CD4-positive, alpha-beta T cell treated with Interleukin-21 for 1 hour (primary cell): ENCODE measurements at places on chromosomes 7 and 10.

GRCh38 chr10:3465406-3465891 is 292.9 kb upstream of the PITRM1 start:
- DNase-seq = no peak

DNA sequence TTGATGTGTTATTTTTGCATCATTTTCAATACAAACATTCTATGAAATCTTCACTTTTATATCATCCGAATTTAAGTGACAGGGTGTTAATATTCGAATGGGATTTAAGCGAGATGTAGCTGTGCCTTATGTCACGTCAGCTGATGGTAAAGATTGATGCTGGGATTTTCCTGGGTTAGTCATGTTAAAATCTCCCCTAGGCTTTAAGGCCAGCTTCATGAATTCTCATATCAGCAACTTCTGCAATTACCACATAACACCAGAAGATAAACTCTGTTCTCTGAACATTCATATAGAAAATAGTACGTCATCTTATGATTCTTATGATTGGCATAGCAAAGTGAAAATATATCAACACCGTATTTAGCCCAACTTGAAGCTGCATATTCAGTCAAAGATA is 669.2 kb downstream of the PCDH15 start:
- no peak for DNase-seq

GRCh38 chr10:11144626-11145494 is 127.2 kb downstream of the CELF2 start:
- no peak for DNase-seq

GRCh38 chr7:19248681-19249080 is 103.5 kb upstream of the FERD3L start:
- no peak for DNase-seq

- no peak for DNase-seq
These were observed 3.2 kb upstream of the CEP55 start for GRCh38 chr10:93493162-93493561.

DNA sequence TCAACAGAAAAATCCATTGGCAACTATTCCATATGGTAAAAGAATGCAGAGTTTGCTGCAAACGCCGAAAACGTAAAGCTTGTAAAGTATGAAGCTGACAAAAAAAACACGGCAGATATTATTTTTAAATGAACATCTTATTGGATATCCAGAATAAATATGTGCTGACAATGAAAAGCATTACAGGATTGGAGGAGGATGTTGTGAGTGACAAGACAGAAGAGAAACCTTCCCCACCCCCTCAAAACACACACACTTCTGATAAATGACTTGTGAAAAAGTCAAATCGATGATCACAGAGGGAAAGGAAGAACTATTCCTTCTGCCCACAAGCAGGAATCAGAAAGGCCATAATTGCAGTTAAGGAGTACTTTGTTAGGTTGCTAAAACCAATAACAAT is 14.6 kb downstream of the FAM131B start:
- no peak for DNase-seq

DNA sequence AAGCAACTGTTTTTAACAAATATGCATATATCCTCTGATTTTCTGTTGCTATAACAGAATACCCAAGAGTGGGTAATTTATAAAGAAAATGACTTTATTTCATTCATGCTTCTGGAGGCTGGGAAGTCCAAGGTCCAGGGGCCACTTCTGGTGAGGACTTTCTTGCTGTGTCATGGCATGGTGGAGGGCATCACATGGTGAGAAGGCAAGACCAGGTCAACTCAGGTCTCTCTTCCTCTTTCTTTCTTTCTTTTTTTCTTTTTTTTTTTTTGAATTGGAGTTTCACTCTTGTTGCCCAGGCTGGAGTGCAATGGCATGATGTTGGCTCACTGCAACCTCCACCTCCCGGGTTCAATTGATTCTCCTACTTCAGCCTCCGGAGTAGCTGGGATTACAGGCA is 303.0 kb upstream of the C7orf33 start:
- DNase-seq = no peak

DNA sequence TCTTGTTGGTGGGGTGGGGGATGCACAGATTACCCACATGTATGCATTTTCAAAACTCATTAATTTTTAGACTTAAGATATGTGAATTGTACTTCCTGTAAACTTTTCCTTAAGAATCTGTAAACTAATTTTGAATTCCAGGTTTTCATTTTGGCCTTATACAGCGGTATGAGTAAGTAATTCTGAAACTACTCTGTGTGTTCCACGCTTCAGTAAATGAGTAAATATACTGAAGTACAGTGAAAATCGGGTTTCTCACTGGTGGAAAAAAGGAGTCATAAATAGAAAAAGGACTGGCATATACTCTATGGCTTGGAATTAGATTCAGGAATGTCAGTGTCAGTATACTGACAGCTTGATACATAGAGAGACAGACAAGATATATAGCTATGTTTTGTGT is 72.8 kb downstream of the CTTNBP2 start:
- no peak for DNase-seq

- DNase-seq = no peak
These were observed 221.0 kb upstream of the KLF6 start for GRCh38 chr10:4006051-4006450.

- DNase-seq = no peak
These were observed 16.6 kb upstream of the ITIH2 start for GRCh38 chr10:7686351-7687171.

DNA sequence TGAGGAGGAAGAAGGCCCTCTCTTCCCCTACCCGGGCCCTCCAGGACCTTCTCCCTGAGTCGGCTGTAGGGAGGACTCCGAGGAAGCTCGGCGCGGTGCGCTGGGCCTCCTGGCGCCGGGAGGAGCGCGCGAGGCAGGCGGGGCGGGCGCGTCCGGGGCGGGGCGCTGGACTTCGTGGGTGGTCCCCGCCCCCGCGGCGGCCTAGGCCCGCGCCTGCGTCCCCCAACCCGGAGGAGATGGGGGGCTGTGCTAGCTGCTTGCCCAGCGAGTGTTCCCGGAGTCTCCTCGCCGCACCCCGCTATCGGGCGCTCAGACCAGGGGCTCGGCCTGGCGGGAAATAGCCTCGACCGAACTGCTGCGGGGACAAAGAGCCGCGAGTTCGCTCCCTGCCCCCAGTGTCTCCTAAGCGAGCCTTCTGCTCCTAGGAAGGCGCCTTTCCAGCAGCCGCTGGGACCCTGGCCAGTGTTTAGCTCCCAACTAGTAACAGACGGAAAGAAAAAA is 19.2 kb upstream of the SMO start:
- DNase-seq = peak; percentile 32

- DNase-seq = no peak
These were observed 138.3 kb downstream of the EGFR start for GRCh38 chr7:55156919-55157763.

- DNase-seq = no peak
These were observed 2.6 kb downstream of the ANKRD2 start for GRCh38 chr10:97575127-97575668.

DNA sequence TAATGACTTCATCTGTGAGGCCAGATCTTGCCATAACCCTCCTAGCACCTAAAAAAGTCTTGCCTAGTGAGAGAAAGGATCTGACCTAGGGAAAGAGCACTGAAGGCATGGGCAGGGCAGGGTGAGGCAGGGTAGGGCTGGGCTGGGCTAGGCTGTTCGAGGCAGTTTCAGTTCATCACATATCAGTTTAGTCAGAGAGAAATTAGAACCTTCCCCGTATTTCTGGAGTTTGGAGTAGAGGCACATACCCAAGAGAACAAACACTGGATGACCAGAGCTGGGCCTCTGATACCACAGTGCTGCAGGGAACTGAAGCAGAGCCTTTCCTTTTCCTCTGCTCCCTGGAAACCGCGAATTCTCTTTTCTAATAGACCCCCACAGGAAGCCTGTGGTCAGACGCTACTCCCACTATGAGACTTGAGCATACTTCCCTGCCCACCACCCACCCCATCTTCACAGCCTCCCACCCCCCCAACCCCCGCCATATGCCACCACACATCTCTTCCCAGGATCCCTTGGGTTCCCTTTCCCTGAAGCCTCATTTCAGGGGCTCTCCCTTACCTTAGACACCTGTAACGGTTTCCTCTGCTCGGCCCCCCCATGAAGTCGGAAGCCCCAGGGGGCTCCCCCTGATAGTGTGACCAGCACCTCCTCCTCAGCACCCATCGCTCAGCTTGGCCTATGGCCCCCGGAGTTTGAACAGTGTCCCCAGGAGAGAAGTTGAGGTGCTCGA is 406 bp downstream of the SYNPO2L start:
- DNase-seq = no peak

- no peak for DNase-seq
These were observed at the start of gene COL28A1 for GRCh38 chr7:7535691-7536090. Gene COL28A1, minus strand, starts transcription at chr7:7535873. Its CDS starts 2,998 bp downstream, at chr7:7532875.

- no peak for DNase-seq
These were observed 305.5 kb downstream of the C7orf25 start for GRCh38 chr7:42606193-42606905.

GRCh38 chr7:30986738-30987137 is 23.0 kb downstream of the GHRHR start:
- no peak for DNase-seq

GRCh38 chr7:98354511-98355249 is 46.2 kb downstream of the BAIAP2L1 start:
- DNase-seq = no peak

DNA sequence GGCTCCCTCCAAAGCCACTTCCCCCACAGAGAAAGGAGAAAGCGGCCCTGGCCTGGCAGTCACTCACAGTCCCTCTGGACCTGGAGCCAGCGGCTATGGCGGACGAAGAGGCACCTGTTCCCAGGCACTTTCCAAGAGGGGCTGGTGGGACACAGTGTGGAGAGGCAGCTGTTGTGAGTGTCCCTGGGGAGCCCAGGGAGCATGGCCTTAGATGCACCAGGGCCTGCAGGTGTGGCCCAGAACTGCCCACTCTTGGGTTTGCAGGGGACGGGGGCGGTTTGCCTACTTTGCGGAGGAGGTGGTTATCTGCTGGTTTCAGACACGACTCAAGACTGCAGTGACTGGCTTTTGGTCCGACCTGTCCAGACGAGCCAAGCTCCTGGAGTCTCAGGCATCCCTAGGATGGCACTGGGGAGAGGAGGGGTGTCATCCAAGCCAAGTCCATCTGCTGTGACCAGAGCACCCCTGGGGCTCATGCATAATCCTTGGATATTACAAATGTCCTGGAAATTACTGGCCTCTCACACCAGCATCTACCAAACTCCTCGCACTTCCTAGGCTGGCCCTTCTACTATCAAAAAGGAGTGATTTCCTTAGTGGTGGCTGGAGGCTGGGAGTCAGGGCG is 18.4 kb downstream of the CTBP2 start:
- DNase-seq = no peak

DNA sequence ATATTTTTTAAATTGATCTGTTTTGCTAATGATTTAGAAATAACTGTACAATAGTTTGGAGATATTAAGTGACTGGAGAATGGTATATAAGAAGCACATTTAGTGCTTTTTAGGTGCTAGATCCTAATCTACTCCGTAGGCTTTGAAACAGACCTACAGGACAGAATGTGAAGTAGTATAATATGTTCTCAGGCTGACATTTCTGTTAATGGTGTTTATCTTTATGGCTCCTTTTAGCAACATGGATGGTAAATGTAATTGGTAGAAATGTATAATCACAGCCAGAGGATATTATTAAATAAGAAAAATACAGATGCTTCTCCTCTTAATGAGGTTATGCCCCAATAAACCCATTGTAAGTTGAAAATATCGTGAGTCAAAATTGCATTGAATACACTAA is 30.6 kb upstream of the CCDC7 start:
- no peak for DNase-seq

DNA sequence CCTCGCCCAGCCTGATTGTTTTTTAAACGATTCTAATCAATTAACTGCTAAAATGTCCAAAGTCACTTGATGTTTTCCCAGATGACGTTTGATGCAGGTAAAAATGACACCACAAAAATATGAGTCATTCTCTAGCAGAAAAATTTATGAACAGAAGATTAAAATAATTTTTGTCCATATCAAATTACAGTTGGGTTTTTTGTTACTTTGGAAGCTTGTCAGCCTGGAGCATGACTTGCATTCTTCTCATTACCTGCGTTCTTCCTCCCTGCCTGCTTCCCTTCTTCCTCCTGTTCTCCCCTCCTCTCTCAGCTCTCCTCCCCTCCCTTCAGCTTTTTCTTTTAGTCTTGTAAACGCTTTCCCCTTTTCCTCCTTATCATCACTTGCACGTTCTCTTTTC is 18.7 kb downstream of the IL15RA start:
- no peak for DNase-seq

GRCh38 chr10:124632566-124632965 is 111.6 kb downstream of the FAM53B start:
- no peak for DNase-seq

DNA sequence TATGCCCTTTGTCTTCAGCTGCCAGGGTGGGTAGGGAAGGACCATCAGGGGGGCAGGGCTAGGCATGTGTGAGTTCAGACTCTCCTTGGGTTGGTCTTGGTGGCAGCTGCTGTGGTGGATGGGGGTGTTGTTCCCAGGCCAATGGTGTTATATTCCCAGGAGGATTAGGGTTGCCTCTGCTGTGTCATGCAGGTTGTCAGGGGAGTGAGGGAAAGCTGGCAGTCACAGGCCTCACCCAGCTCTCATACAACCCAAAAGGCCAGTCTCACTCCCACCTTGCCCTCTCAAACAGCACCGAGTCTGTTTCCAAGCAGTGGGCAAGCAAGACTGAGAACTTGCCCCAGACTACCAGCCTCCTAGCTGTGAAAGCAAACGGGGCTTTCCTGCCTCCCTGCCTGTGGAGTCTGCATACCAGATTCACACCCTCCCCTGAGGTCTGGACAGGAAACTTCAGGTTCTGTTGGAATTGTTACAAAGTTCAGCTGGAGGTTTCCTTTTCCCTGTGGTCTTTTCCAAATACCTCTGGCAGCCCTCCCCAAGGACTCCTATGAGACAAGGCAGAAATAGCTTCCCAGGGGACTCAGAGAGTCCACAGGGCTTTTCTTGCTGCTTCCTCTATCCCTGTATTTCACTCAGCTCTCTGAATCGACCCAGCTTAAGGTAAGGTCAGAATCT is 1.4 kb downstream of the HYAL4 start:
- no peak for DNase-seq

DNA sequence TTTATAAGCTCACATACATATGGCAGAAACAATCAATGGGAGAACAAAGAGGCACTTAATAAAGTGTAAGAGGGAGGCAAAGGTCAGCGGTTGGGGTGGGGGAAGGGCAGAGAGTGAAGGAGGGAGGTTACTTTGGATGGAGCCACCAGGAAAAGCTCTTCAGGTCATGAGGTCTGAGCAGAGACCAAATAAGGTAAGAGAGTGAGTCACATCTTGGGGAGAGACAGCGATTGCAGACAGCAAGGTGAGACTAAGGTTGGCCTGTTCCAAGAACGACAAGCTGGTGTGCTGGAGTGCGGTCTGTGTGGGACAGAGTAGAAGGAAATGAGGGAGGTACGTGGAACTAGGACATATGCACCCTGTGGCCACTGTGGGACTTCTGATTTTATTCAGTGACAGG is 74.3 kb upstream of the TOMM7 start:
- no peak for DNase-seq
